ENCODE measurements at places on chromosomes 4 and X.
A peak's percentile ranks its signal among the peaks of the same experiment; 100 is the strongest.

DNA sequence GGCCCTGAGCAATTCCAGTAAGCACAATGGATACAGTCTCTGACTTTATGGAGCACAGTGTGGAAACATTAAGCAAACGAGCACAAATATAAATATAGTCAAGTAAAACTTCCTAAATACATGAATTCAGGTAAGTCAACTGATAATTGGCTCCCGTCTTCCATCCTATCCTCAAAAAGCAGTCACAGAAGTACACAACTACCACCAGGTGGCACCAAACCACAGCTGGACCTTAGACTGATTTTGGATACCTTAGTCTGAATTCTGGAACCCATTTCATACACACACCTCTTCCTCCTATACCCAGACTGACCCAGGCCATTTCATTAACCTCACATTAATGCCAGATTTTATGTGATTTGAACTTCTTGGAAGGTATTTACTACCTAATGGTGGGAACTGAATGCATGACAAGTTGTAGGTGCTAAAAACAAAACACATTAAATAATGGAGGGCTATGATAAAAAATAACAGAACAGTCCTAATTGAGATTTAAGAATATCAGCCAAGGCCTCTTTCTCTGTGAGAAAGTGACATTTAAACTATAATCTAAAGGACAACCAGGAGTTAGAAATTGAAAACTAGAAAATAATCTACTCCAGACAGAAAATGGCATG lies 77.5 kb downstream of the ELF2 start:
- peak; percentile 90 for DNase-seq

DNA sequence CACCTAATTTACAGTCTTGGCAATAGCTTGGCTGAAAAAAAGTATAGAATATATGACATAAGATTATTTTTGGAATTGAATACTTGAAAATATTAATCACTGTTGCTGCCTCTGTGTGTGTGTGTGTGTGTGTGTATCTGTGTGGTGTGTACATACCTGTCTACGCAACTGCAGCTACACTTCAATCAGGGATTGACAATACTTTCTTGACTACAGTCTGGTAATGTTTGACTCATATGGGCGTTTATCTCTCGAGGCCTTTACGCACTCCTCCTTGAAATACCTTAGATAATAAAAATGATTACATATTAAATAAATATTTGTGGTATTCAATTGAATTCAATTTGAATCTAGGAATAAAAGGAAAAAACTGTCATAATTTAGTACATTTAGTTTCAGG lies 565.2 kb downstream of the PCDH18 start:
- DNase-seq = no peak

GRCh38 chrX:129659141-129659540 lies 4.4 kb upstream of the APLN start:
- DNase-seq = no peak

DNA sequence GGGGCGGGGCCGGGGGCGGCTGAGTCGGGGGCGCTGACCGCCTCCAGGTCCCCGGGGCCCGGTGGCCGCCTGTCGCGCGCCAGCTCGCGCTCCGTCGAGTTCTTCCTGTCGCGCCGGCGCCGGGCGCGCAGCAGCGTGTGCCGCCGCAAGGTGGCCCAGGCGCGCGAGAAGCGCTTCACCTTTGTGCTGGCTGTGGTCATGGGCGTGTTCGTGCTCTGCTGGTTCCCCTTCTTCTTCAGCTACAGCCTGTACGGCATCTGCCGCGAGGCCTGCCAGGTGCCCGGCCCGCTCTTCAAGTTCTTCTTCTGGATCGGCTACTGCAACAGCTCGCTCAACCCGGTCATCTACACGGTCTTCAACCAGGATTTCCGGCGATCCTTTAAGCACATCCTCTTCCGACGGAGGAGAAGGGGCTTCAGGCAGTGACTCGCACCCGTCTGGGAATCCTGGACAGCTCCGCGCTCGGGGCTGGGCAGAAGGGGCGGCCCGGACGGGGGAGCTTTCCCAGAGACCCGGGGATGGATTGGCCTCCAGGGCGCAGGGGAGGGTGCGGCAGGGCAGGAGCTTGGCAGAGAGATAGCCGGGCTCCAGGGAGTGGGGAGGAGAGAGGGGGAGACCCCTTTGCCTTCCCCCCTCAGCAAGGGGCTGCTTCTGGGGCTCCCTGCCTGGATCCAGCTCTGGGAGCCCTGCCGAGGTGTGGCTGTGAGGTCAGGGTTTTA lies 1.5 kb downstream of the ADRA2C start:
- no peak for DNase-seq

DNA sequence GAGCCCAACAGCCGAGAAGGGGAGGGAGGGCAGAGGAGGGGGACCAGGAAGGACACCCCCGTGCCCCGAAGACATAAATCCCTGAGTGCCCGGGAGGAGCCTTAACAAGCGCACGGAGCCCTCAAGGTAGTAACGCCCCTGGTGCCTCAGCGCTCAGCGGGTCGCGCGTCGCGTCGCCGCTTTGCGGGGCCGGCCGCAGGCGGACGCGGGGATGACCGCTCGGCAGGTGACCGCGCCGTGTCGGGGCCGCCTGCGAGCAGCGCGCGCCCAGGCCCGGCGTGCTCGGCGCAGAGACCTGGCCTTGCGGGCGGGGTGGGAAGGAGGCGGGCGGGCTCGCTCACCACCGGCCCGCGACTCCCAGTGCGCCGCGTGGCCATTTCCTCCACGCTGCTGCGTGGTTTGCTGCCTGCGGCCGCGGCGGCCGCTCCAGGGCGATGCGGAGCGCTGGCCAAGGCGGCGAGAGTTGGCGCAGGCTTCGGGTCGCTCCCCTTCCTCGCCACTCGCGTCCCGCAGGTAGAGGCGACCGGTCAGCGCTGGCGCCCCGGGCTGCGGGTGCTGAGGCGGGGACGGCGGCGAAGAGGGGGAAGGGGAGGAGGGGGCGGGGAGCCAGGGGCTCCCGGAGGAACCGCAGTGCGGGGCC lies 632 bp downstream of the CCSER1 start:
- DNase-seq = peak; percentile 12

- no peak for DNase-seq
These were observed 321.0 kb downstream of the OPHN1 start for GRCh38 chrX:68112321-68112720.

DNA sequence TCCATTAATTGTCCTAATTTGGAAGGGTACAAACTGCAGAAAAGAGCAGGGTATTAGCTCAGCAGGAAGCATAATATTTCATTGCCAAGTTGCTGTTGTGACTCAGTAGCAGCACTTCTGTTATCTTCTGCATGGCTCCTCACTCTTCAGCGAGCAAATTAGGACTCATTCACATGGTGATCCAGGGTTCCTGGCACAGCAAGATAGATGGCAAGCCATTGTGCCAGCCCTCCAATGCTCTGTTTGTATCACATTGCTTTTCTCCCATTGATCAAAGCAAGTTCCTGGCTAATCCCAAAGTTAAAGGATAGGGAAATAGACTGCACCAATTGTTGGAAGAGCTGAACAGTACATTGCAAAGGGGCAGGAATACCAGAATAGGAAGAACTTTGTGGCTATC lies 382.5 kb upstream of the ATOH1 start:
- no peak for DNase-seq

Measured in muscle of leg (tissue), 16 donors.